ENCODE measurements at places on chromosomes 2 and 18.

DNA sequence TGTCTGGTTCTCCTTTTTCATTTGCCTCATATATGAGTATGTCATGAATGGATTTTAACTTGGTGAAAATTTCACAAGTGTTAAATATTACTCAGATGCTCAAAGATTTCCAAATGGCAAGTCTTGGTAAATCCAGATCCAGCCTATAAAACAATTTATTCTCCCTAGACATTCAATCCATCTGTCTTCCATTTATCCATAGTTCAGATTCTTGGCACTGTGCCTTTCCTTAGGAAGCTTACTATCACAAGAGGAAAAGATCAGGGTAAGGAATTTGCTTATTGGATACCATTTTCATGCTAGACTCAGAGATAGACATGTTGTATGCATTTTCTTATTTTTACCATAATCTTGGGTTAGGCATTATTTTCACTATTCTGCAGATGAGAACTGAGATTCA lies 72.5 kb upstream of the LRRTM1 start:
- no peak for DNase-seq

DNA sequence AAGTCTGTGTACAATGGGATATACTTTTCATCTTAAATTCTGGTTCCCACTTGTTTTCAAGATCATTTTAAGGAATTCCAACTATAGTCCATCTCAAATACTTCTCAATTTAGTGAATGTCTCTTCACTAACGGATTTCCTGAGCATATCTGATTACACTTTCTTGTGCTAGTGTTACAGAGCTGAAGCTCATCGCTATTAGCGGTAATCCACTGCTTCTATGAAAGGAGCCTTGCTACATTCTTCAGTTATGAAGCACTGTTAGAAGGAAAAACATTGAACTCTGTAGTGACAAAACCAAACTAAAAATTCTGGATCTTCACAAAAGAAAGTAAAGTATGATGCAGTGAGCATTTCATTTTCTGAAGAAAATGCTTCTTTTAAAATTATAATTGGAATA lies 72.0 kb downstream of the AGPS start:
- DNase-seq = no peak

DNA sequence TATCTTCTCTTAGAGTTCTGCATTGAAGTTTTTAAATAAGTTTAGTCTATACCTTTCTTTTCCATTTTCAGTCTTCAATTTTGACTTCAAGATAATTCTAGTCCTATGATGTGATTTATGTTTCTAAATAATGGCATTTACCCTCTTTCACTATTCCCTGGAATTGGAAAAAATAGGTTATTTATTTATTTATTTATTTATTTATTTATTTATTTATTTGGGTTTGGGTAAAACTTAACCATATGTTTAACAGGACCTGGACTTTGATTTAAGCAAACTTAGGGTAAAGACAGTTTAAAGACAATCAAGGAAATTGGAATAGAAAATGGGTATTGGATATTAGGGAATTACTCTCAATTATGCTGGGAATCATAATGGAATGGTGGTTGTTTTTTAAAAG lies 182.1 kb downstream of the RPIA start:
- DNase-seq = no peak

DNA sequence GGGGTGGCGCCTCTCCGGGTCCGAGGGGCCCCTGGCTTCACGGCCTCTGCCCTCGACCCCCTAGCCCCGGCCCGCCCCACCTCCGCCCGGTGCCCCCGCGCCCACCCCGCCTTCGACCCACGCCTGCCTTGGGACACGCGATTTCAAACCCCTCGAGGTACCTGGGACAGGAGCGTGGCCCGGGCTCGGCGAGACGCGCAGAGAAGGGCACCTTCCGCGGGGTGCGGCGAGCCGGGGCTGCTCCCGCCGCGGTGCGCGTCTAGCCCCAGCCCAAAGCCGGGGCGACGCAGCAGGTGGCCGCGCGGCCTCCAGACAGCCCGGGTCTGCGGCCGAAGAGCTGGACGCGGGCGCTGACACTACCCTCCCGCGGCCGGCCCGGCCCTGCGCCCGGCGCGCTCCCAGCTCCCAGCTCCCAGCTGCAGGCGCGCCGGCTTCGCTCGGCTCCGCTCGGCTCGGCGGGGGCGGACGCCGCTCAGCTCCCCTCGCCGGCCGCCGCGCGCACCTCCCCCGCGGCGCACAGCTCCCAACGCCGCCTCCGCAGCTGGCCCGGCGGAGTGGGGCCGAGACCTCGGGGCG lies at the start of gene CRACDL:
TSS of gene CRACDL (minus strand) at position 449 of the 576 bp plus-strand sequence. CDS start 89,425 bp downstream, outside the sequence.
- no peak for DNase-seq

DNA sequence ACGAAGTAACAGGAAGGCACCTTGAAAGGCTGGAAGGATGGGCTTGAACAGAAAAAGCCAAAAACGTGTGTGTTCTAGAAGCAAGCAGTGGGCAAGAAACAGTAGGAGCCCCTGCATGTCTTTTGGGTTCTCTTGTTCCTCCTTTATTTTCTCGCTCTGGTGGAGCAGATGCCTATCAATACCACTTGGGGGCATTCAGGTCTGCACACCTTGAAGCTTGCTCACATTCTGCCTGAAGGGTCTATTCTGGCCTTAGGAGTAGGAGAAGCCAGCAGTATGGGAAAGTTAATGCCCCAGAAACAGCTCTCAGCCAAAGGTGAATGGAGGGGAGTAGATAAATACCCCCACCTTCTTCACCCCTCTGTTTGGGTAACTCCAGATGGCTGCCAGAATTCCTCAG lies 204.5 kb downstream of the TXNL1 start:
- no peak for DNase-seq

DNA sequence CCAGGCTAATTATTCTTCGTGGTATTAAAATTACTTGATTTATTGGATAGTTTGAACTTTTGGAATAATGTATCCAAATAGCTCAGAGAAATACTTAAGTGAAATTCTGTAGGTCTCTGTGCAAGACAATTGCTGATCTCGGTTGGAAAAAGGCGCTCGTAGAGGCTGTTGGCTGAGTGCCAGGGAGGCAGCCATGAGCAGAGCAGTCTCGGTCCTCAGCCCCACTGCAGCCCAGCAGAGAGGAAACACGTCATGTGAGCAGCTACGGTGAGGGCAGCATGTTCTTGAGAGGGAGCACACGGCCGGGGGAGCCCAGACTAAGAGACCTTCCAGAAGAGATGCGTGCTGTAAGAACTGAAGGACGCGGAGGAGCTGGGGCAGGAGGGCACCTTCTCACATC lies 42.5 kb downstream of the DCDC2C start:
- no peak for DNase-seq

- DNase-seq = no peak
Measured at GRCh38 chr2:26086155-26086637, 52.3 kb downstream of the RAB10 start.

GRCh38 chr2:240705204-240705791 lies 13.6 kb downstream of the AQP12A start:
- DNase-seq = no peak

DNA sequence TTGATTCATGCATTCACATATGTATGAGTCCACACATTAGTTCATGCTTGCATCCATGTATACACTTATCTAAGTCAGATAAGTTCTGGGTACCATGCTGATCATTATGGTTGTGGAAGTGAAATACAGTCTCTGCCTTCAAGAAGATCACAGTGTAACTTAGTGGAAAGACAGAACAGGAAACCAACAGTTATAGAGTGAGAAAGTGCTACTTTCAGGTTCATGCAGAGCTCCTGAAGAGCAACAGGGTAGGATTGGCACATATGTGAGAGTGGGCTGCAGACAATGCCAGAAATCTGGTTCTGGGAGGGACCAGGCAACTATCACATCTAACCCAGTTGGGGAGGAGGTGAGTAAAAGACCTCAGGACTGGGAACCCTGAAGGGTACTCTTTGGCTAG lies 35.4 kb upstream of the PGAP1 start:
- no peak for DNase-seq

- no peak for DNase-seq
Measured at GRCh38 chr2:64234150-64234549, 89.9 kb upstream of the PELI1 start.

- no peak for DNase-seq
Measured at GRCh38 chr2:241017228-241017940, 19.0 kb downstream of the SNED1 start.

DNA sequence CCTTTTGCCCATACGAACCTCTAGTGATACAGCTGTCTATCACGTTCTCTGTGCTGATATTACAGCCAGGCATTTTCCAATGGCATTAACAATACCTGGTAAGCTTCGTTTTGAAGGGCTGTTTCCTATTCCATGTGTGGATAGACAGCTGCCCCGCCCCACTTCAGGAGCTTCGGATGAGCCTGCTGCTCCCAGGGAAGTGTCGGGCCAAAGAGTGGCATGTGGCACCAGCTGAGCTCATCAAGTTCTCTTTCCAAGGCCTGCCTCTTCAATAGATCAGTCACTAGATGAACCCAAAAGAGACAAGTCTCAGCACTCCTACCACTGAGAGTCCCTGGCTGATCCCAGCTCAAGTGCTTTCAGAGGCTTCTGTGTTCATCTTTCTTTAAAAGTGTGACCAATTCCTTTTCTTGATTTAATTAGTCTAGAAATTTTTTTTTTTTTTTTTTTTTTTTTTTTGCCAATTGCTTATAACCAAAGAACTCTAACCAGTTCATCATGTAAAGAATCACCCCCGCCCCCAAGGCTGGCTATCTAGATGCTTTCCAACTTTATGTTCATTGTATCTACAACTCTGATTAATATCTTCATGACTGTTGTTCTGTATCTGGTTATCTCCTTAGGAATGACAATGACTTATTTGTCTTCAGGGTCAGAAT lies 46.6 kb downstream of the HDAC4 start:
- no peak for DNase-seq

DNA sequence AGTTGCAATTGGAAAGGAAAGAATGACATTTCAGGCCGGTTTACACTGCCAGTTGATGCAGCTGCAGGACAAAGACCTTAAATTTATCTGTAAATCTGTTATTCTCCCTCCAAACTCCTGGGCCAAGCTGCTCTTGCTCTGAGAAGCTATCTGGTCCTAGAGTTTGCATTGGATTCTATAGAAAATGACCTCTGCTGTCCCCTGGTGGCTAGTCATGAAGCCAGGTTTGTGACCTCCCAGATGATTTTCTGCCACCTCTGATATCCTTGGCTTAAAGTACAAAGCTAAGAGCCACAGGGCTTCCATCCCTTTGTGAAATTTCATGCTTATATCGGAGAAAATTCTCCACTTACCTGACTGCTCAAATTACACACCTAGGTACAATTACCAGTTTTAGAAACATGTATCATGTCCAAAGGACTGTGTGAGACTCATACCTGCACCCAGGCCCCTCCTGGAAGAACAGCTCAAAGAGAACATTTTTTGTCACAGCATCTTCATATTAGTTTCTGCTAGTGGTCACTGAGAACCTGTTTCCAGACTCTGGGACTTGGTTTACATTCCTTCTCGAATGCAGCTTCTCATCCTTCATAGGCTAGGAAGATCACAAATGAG lies 28.9 kb upstream of the IER3IP1 start:
- peak; percentile 20 for DNase-seq

DNA sequence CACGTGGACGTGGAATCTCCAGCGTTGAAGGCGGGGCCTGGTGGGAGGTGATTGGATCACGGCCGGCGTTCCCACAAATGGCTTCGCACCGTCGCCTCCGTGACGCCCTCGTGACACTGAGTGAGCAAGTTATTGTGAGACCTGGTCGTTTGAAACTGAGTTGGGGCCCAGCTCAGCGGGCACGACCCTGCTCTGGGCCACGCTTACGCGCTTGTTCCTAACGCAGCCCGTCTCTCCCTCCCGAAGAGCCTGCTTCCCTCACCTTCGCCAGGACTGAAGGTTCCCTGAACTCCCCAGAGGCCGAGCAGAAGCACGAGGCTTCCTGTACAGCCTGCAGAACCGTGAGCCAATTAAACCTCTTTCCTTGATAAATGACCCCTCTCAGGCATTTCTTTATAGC lies 121.8 kb downstream of the RTP5 start:
- DNase-seq = no peak

- no peak for DNase-seq
Measured at GRCh38 chr2:61726456-61727209, 127.2 kb downstream of the FAM161A start.

- no peak for DNase-seq
Measured at GRCh38 chr2:216934623-216935022, 74.8 kb upstream of the TNP1 start.

- no peak for DNase-seq
Measured at GRCh38 chr2:23548143-23548769, 163.3 kb downstream of the KLHL29 start.

- no peak for DNase-seq
Measured at GRCh38 chr2:134440336-134440909, 186.6 kb downstream of the MGAT5 start.

- DNase-seq = no peak
Measured at GRCh38 chr2:24984912-24985311, 13.2 kb upstream of the DNAJC27 start.

DNA sequence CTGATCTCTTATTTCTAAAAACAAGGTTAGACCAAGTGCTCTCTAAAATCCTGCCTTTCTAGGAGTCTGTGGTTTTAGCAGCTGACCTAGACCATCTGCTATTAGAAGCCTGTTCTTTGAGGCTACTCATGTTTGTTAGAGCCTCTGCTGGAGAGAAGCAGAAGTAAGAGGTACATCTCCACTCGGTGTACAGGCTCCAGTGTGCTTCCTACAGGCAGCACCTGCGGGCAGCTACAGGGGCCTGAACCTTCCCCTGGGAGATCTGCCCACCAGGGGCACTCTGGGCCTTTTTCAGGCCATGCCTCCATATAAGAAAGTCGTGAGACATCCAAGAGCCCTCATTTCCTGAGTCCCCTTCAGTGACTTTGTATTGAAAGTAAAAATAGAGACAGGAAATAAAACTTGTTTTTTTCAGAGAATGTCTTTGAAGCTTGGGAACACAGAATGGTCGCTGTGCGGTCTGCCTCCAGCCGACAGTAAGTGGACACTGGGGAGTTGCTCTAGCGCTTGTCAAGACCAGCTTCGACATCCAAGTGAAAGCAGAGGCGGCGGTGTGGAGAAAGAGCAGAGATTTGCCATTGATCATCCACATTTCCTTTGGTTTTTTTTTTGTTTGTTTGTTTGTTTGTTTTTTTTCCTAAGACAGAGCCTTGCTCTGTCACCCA lies 31.7 kb downstream of the ONECUT2 start:
- no peak for DNase-seq

- DNase-seq = no peak
Measured at GRCh38 chr2:85933753-85934594, 45.2 kb upstream of the ST3GAL5 start.

DNA sequence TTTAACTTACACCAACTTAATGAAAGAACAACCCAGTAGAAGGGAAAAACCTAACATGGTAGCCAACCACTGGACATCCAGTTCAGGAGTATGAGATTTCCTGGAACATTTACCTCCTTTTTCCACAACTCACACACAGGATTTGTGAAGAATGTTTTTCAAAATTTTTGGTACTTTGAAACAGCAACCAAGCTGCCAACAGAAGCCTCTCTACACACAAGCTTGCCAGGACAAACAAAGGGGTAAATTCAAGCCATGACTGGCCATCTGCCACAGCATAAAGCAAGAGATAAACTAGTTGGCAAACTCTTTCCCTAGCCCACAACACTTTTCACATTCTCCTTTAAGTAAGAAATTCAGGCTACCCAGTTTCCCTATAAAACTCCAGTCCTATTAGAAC lies 21.4 kb downstream of the MGAT4A start:
- DNase-seq = no peak

DNA sequence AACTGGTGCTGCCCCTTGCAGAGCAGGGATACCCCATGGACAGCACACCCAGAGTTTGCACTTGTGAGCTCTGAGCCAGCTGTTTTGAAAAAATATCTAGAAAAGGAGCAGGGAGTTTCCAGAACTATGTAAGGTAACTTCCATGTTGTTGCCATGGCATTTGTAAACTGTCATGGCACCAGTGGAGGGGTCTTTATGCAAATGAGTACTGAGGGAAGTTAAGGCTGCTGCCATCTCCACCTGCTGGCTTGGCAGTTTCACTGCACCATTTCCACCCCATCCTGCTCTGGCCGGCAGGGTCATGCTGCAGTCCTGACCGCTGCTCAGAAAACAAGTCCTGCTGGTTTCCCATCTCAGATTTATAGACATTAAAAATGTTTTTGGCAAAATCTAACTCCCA lies 52.3 kb upstream of the SNTG2 start:
- no peak for DNase-seq

Measured in stimulated activated CD4-positive, alpha-beta T cell treated with anti-CD3 and anti-CD28 coated beads, Interleukin-1b, Interleukin-23, amount 100 ng/mL, for 4 hours (primary cell).